Esophagus squamous epithelium (tissue), 5 donors: ENCODE measurements at places on chromosomes 12 and 14.

DNA sequence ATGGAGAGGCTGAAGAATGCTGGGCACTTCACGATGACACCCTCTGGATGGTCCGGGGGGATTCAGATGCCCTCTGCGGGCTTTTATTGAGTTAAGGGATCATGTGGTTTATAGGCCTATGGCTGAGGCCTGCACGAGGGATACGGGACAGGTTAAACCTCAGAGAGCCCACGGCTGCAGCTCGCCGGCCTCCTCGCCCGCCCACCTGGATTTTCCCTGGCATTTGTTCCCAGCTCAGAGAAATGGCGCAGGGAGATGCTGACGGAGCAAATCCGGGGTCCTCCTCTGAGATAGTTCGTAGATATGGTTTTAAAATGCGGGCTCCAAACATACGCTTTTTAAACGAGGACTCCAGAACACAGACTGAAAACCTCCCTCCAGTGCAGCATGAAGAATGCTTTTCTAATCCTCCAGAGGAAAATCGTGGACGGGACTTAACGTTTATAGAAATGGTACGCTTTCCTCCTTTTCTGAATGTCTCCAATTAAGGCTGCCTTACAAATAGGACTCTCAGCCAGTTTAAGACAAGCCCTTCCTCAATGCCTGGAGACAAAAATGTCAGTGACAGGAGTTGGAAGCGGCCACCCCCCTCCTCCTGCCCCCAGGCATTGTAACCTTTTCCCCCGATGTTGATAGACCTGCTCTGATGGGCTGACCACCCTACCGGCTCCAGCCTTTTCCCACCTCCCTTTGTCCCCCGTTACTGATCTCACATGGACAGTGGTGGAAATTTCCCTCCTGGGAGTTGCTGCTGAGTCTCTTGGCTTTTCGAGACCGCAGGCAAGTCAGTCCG is 16.6 kb downstream of the CCND2 start:
- DNase-seq, result no peak

DNA sequence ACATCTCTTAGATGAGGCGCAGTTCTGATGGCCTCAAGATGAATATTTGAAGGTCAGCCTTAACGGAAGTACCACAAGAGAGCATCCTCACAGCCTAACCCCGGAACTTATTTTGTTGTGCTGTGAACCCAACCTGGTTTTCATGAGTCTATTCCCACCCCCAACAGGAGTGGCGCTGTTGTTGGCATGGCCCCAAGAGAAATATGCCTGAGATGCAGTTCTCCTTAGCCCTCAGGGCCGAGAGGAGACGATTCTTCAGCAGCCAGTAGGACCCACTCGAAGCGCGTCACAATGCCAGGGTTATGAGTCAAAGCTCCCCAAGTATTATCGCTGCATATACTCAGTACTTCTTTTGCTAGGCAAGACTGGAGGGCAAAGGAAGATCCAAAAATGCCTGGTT is 24.5 kb upstream of the BCL11B start:
- DNase-seq, result no peak

GRCh38 chr12:2735432-2735831 is 59.3 kb upstream of the FKBP4 start:
- DNase-seq, result no peak

- DNase-seq, result no peak
Measured at GRCh38 chr12:87290505-87290904, 738.7 kb downstream of the C12orf50 start.

DNA sequence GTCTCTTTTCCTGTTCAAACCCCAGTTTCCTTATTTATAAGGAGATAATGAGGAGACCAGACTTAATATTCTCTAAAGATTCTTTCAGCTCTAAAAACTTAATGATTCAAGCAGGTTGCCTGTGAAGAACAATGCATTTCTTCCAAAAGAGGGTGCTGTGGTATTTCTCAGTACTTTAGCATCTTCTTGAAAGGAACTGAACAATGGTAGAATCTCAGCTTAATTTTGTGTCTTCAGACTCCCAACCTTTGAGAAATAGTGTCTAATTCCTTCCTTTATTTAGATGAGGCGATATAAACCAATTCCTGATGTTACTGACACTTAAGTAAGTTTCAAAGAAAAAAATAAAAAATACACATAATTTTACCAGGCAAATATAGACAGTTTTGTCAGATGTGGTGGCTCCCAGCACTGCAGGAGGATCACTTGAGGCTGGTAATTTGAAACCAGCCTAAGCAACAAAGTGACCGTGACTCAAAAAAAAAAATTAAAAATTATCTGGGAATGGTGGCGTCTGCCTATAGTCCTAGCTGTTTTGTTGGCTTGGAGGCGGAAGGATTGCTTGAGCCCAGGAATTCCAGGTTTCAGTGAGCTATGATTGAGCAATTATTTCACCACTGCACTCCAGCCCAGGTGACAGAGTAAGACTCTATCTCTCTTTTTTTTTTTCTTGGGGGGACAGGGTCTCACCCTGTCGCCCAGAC is 76.9 kb upstream of the PSMA6 start:
- no peak for DNase-seq

DNA sequence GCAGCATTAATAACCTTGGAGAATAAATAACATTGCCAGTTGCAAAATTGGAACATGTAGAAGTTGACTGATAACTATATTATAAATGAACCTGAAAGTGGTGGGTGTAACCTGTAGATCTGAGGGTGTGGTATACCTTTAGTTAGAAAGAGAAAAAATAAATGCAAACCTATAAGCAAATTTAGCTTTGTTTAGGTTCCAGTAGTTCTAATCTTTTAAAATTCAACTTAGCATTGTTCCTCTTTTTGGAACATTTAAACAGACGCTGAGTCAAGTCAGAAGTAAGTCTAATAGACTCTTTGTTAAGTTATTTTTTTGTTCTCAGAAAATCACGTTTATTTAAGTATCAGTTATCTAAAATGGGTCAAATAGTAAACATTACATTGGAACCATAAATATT is 120.0 kb downstream of the DNAI7 start:
- no peak for DNase-seq

DNA sequence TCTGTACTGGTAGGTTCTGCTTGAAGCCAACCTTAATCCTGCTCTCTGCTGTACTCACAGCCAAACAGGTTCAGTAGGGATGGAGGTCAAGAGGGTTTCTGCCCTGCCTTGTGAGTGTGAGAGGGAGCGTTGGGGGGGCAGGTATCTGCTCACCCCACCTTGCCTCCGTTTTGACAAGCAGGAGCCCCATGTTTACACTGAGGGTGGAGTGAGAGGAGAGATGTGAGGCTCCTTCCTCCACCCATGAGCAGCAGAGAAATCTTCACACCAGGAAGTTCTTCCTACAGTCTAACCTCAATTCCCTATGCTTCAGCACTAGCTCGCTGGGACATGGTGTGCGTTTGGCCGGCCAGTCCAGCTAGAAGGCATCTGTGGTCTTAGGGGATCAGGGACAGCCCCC is 4.2 kb downstream of the KRT80 start:
- no peak for DNase-seq

DNA sequence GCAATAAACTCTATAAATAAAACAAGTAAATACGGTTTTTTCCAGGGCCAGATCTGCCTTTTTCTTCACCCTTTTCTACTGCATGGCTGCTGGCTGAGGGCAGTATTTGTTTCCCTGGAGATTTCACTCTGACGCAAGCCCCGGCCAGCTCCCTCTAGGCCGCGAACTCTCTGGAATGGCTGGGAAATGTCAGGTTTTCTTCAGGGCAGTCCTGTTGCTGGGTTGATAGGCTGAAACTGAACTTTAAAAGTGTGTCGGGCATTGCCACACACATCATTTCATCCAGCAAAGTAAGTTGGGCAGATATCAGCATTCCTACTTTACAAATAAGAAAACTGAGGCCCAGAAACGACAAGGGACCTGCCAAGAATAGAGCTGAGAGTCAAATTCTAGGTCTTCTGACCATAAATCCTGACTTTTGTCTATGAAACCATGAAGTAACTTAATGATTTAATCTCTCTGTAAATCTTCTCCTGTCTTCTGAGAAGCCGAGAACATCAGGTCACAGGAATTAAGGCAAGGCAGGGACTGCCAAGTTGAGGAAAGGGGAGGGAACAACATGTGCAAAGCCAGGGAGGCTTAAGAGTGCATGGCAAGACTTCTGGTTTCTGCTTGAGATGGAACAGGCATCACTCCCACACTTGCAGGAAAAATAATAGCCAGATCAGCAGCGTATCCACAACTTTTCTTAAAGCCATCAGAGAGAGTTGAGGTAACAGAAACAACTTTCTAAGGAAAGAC is 205.0 kb upstream of the CCDC196 start:
- no peak for DNase-seq

- no peak for DNase-seq
Measured at GRCh38 chr12:538731-539539, 79.2 kb downstream of the B4GALNT3 start.

DNA sequence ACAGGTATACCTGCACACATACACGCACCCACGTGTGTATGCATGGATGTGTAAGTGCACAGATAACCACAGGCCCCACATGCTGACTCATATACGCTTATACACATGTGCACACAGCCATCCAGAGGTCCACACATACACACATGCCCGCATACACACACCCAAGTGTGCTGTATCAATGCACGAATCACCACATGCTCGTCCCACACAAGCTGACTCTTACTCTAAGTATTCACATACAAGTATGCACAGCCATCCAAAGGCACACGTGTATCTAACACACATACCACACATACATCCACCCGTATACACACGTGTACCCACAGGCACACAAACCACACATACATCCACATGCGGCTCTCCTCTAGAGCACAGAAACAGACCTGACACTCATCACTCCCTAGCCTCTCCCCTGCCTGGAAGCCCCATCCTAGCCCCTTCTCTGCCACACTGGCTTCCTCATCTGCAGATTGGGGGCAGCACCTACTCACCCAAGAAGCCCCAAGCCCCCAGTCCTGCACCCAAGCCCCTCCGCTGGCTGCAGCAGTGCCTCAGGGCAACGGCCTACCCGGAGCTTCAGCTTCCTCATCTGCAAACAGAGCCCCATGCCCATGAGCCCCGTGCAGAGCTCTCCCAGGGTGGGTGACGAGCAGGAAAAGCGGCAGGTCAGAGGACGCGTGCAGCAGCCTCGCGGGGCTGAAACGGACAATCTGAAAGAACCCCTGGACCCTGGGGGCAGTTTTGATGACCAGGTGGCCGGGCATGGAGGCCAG is 105.4 kb downstream of the NCOR2 start:
- DNase-seq, result no peak

DNA sequence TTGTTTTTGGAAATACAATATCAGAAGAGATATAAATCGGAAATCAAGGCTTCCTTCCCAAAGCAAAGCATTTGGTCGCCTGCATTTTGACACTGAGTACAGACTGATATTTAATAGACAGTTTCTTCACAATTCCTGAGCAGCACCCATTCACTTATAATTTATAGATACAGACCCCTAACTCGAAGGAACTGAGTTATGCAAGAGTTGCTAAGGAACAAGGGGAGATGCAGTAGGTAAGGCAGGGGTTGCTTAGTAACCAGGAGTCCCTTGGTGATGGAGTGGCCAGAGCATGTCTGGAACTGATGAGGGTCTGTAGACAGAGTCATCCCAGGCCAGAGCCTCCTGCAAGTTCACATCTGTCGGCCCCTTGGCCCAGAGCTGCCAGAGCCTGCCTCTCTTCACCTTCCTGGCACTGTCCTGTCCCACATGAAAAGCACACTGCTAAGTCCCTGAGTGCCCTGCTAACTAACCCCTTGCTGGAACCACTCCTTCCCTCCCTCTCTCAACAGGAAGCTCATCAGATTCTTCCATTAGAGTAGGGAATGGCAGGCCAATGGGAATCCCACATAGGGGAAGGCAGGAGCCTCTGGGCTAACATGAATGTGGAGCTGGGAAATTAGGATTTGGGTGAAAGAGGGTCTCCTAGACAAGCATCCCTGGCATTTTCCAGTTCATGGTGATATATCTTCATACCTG is 3.6 kb upstream of the DHRS2 start:
- DNase-seq, result no peak
